ENCODE measurements at places on chromosomes 5 and 9.

DNA sequence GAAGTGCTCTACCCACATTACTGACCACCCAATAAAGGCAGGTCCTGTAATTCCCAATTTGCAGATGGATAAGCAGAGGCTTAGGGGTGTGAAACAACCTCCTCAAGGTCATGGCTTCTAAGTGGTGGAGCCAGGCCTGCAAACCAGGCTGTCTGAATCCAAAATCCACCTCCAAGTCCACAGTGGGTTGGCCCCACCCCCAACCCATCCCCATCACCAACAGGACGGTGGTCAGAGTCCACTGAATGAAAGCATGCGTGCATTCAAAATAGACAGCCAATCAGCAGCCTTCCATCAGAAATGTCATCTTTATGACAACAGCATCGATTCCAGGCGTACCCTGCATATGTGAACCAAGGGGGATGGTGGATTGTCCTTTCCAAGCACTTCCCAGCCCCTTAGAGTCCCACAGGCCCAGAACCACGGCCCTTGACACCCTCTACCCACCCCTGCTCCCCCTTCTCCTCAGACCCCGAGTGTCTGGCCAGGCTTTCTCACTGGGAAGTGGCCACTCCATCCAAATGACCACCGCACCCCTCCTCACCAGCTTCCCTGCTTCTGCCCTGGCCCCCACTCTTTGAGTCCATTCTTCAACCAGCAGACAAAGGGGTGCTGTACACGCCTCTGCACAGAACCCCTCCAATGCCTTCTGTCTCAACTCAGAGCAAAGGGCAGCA, 133.1 kb downstream of the KCNIP1 start:
- DNase-seq: no peak

GRCh38 chr5:96733771-96734500, 71.8 kb downstream of the CAST start:
- DNase-seq: no peak

DNA sequence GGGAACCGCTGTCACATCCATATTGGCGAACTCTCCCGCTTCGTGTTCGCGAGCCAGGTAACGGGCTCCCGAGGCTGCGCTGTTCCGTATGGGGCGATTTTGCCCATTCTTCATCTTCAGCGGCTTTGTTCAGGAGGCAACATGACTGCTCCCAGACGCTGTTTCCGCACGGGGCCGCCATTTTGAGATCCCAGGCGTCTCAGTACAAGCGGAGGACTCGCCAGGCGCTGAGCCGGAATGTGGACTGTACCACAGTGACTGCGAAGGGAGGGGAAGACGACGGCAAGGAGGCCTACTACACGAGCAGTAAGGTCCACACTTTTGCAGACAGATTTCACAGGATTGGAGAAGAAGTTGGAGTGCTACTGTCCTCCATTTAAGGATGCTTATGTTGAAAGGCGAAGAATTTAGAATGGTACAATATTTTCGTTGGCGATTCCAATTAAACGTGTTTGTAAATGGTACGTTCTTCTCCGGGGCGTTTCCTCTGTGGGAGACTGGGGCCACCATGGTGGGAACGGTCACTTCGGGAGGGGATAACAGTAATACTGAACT, 41.6 kb upstream of the ZNF300 start:
- peak; percentile 88 for DNase-seq

DNA sequence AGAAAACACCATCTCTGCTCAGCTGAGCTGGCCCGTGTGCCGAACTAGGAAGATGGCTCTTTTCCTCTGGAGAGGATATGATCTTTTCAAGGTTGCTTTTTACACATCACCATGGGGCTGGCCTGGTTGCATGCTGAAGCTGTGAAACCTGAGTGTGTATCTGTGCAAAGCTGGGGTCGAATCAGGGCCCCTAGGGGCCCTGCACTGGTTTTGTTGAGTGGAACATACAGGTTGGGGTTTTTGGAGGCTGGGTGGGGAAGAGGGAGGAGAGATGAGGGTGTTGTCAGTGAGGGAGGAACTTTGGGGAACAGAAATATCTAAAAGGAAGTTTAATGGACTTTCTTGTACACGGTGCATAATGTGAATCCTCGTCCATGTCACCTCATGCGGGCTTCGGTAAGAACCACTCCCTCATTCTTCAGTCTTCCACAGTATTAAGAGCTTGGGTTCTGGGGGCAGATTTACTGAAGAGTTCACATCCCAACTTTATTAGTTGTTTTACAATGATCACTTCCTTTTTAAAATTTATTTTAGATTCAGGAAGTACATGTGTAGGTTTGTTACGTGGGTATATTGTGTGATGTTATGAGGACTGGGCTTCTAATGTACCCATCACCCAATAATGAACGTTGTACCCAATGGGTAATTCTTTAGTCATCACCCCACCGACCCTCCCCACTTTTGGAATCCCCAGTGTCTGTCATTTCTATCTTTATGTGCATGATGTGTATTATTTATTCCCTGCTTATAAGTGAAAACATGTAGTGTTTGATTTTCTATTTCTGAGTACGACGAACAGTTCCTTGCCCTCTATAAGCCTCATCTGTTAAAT, 238.2 kb downstream of the NR3C1 start:
- no peak for DNase-seq

- no peak for DNase-seq
Measured at GRCh38 chr9:133403766-133404453, 13.9 kb downstream of the REXO4 start.

- no peak for DNase-seq
Measured at GRCh38 chr5:122421374-122422079, 109.5 kb downstream of the SNCAIP start.

GRCh38 chr5:91178461-91178860, 204.7 kb downstream of the ARRDC3 start:
- no peak for DNase-seq

- no peak for DNase-seq
Measured at GRCh38 chr5:128395073-128395472, 143.0 kb downstream of the FBN2 start.

GRCh38 chr5:139767960-139768359, 27.6 kb upstream of the PSD2 start:
- DNase-seq: no peak

Data from fibroblast of skin of abdomen (primary cell).